ENCODE measurements at places on chromosomes 13 and 19.

DNA sequence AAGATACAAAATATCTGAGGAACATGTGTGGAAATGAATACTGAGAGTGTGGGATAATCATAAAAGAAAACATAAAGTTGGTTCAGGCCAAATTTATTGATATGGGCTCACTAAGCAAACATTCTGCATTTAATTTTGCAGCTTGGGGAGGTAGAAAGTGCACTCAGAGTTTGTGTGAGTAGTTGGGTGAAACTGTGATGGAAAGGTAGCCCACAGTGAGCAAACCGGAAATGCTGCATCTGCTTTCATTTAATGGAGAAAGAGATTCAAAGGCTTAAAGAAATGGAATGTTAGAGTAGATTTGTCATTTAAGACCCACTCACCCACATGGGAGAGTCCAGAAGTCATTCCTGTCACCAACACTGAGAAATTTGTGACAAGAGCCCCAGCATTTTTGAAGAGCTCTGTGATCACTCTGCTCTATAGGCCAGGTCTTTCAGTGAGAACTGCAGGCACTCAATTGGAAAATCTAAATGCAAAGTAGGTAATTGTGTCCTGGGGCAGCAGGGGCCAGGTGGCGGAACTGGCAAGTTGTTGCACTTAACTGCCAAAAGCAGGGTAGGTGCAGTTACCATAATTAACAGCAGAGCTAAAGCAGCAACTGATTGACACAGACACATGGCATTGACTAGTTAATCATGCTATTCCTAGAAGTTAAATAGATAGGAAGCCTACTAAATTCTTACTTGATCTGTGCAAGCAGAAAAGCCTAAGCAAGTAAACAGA is 1228.3 kb upstream of the PCDH20 start:
- no peak for DNase-seq

GRCh38 chr19:40466219-40466984 is 399 bp upstream of the SPTBN4 start:
- no peak for DNase-seq

- DNase-seq: no peak
Observed at GRCh38 chr19:35240327-35240726, 8.5 kb upstream of the LSR start.

DNA sequence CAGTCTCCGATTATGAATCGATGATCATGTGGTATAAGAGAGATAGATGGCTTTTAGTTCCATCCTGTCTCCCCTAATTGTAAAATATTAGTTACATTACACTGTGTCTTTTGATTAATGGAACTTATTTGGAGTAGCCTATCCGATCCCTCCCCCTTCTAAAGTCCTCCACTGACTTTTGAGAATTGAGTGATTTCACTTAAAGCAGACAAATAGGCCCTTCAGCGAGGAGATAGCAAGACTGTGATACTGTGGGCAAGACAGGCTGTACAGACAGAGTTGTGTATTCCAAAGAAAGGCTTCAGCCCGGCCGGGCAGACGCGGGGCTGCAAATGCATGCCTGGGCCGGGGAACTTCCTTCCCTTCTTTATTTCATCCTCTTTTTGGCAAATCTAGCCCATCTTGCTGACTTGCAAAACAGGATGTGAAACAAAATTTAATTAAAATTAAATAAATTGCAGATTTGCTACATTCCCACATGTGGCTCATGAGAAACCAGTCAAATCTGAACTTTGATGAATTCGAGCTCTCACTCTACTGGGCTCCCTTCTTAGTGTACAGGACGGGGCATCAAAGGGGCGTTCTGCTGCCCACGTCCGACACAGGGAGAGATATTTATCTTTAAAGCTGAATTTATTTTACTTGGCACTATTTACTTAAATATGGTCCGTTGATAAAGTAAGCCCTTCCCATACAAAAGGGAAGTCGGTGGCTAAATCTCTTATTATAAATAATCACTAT is 314.8 kb downstream of the ZNF536 start:
- no peak for DNase-seq
